Vagina (tissue), 2 donors: ENCODE measurements at places on chromosomes 12 and 14.

DNA sequence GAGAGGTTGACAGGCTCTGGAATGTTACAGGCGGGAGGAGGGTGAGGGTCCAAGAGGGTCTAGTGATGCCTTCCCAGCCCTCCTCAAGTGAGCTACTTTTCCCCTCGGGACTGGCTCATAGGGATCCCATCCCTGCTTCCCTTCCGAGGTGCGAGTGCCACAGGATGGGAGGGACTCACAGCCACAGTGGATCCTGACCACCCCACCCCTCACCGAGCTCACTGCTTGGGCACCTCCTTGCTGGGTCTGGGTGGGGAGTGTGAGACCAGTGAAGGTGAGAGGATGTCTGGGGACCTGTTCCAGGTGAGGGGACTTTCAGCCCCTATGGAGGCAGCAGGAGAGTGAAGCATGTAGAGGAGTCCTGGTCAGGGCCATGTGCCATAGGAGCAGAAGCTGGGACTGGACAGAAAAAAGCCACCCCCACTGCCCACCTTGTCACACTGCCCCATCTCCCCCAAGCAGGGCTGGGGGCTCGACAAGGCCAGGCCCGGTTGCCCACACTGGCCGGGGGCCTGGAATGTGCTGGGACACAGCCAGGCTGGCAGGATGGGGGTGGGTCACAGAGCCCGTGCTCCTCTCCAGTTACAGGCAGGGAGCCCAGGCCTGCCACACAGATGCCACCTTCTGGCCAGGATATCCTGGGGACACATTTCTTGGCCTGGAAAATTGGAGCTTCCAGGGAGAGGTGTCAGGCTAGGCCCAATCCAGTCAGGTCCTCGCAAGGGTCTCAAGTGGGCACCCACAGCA, 1.7 kb upstream of the TNS2 start:
- DNase-seq: no peak

- no peak for DNase-seq
These were observed 53.6 kb upstream of the SRSF5 start for GRCh38 chr14:69713209-69713781.

DNA sequence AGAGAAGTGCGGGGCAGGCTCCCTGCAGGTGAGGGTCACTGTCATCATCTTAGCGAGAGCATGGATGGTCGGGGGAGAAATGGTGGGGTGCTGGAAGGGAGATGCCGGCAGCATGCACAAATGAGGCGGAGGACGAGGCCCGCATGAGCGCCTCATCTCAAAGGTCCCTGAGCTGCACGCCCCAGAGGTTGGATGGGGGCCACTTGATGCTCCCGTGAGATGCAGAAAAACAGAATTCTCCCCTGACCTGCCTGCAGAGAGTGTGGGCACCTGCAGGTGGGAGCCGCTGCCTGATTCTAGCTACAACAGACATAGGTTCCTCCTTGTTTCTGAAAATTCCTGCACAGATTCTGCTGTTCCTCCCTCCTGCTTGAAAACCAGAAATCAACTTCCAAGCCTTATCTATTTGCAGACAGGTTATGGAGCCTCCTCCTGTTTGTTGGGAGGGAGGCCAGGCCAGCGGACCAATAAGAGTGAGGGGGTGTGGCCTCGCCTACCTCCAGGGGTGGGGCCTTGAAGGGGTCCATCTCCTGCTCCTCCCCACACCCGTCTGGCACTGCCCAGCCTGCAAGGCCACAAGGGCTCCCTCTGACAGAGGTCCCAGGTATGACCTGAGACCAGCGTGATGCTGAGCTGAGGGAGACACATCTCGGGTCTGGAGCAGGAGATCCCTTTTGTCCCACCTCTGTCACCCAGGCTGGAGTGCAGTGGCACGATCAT, 67.2 kb downstream of the KDM2B start:
- DNase-seq: no peak

- DNase-seq: no peak
These were observed 35.4 kb upstream of the DIO3 start for GRCh38 chr14:101525640-101526527.

GRCh38 chr12:100706033-100706432, 88.5 kb upstream of the ANO4 start:
- DNase-seq: no peak
